ENCODE measurements at places on chromosomes 3 and 15.

DNA sequence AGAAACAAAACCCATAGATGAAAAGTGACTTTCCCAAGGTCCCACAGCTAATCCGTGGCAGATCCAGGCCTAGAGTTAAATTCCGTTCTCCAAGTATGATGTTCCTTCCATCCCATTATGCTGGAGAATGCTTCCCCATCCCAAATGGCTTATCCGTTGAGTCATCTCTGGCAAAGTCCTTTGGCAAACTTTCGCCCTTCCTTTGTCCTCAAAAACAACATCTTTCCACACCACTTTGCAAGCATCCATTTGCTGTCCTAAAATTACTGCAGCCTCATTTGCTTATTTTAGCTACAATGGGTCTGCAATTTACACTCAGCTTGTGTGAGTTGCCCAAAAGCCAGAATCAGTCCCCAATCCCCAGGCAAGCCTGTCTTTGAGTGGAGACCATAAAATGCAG lies 304.0 kb upstream of the TLE3 start:
- DNase-seq = no peak

- DNase-seq = no peak
Measured at GRCh38 chr3:165820671-165821123, 16.5 kb downstream of the BCHE start.

DNA sequence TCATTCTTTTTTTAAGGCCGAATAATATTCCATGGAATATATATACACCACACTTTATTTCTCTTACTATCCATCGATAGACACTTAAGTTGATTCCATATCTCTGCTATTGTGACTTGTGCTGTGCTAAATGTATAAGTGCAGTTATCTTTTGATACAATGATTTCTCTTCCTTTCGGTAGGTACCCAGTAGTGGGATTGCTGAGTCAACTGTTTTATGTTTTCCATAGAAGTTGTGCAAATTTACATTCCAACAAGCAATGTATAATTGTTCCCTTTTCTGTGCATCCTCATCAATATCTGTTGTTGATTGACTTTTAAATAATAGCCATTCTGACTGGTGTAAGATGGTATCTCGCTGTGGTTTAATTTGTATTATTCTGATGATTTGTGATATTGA lies 81.0 kb downstream of the STXBP5L start:
- DNase-seq = no peak

GRCh38 chr3:97817965-97818364 lies 3.8 kb upstream of the CRYBG3 start:
- DNase-seq = no peak

DNA sequence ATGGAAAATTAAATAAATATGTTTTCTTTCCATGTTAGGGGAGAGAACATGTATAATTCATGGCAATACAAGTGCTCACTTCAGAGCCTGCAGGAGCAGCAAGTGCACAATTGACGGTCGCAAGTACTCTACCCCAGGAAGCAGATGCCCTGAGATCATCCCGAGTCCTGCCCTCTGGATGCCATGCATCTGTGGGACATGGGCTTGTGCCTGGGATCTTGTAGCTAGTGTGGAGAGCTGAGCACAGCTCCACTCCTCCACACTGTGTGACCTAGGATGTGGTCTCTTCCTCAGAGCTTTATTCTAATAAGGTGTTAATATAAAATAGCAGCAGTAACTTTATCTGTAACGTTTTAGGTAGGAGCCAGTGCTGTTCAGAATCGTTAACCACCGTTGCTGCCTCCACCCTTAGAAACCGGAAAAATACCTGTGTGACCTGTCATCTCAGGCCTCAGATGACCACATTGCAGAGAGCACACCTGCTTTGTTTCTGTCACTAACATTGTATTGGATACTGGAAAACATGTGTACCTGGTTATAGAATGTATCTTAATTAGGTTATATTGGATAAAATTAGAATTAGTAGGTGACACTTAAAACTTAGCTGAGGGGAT lies 105.0 kb upstream of the GOLGA6L6 start:
- no peak for DNase-seq

- DNase-seq = no peak
Measured at GRCh38 chr3:196942915-196943277, 568 bp upstream of the NCBP2 start.

DNA sequence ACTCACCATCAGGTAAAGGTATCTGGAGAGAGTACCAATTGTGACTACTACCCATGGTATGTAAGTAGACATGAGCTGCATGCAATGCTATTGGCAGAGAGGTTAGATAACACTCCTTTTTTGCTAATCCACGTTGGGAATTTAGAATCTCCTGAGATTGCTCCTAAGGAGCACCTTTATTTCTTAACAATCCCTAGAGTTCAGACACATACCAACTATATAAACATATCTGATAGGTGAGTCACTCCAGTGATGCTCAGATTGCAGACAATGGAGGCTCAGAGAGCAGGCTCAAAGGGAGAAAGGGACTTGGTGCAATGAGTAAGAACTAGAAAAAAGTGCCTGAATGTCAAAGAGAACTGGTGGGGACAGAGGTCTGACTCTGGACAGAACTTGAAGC lies 47.0 kb upstream of the LRRFIP2 start:
- no peak for DNase-seq

GRCh38 chr3:43154980-43155379 lies 49.1 kb upstream of the POMGNT2 start:
- no peak for DNase-seq

DNA sequence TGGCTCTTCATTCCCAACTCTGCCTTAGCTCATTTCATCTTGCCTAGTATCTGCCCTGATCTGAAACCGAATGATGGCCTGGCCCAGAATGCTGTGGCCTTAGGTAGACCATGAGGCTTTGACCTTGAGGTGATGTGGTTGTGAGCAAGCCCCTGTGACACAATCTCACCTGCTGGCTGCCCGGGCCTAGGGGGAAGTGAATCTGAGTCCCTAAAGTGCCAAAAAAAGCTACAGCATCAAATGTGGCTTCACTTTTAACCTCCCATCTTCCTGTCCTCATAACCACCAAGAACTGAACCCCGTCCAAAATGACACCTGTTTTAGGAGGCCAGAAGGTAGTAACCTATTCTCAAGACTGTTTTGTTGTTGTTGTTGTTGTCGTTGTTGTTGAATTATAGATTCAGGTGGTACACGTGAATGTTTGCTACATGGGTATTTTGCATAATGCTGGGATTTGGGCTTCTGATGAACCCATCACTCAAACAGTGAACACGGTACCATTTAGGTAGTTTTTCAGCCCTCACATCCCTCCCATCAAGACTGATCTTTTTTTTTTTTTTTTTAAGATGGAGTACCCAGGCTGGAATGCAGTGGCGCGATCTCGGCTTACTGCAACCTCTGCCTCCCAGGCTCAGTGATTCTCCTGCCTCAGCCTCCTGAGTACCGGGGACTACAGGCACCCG lies 54.6 kb downstream of the MCCC1 start:
- no peak for DNase-seq

GRCh38 chr3:149816986-149817385 lies 4.0 kb downstream of the RNF13 start:
- no peak for DNase-seq

DNA sequence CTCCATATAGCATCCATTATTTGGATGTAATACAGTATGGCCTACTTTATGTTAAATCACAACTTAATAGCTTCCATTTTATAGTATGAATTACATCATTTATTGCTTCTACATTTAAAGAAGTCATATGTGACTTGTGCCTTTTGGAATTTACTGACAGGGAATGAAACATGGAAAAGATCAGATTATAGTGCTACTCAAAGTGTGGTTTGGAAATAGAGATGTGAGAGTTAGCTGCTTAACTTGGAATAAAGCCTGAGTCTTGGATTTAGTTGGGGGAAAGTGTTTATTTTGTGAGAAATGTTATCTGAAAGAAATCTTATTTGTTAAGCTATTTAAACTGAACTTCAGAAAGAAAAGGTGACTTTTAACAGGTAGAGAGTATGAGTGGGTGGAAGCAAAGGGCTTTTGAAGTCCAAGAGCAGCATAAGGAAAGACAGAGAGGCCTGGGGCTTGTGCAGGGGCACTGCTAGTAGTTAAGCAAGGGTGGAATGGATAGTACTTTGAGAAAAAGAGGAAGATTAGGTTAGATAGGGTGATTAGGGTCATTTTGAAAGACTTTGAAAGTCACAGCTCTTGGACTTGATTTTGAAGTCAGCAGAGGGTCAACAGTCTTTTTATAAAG lies 60.5 kb downstream of the SLMAP start:
- no peak for DNase-seq

- no peak for DNase-seq
Measured at GRCh38 chr3:106212665-106213222, 343.9 kb upstream of the CBLB start.

GRCh38 chr3:11226042-11226370 lies 46.2 kb upstream of the ATG7 start:
- DNase-seq = no peak

GRCh38 chr3:113258361-113258760 lies 47.0 kb downstream of the BOC start:
- DNase-seq = no peak

DNA sequence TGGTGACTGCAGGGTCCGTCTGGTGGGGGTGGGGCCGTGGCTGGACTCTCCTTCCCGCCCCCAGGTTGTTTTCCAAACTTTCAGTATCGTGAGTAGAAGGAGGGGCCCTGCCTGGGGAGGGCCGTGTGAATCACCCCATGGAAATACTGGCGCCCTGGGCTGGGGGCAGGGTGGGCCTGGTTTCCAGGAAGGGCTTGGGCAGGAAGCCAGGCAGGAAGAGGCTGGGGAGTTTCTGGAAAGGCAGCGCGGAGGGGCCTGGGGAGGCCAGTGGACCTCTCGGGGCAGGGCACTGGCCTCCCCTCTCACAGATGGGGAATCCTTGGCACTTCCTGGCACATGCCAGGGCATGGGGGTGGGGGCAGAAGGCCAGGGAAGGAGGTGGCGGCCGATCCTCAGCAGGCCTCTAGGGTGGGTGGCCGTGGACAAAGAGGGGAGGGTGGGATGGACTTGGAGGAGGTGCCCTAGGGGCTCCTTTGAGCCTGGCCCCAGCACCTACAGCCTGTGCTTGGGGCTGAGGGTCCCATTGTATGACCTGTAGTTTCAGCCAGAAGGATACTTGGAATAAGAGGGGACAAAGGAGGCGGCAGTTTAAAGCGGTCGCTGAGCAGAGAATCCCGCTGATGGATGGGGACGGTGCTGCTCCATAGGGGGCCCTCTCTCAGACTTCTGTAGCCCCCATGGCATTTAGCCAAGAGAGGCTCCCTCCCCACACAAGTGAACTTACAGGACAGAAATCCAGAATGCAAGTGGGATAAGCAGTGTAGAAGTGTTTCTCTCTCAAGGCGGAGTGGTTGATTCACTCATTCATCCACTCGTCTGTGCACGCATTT lies 56.5 kb upstream of the GATA2 start:
- no peak for DNase-seq

GRCh38 chr3:7999384-7999783 lies 502.2 kb upstream of the LMCD1 start:
- no peak for DNase-seq

- DNase-seq = no peak
Measured at GRCh38 chr3:64493149-64493548, 194.7 kb downstream of the ADAMTS9 start.

- no peak for DNase-seq
Measured at GRCh38 chr3:159779883-159780282, 208.8 kb upstream of the IL12A start.

- DNase-seq = no peak
Measured at GRCh38 chr3:98754483-98754882, 8.7 kb upstream of the ST3GAL6 start.

DNA sequence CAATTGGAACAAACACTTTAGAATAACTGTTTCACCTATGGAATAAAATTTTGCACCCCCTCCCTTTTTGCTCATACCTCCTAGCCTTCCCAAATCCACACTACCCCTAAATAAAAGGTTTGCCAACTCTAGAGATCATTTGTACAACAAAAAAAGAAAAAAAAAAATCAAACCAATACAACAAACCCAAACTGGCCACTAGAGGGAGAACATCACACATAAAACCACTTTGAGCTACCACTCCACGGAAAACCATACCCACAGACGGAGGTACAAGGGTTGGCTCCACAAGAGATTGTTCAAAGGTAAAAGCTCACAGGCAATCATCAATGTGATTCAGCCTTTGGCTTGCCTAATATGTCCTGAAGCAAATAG lies 47.6 kb downstream of the SETMAR start:
- DNase-seq = peak; percentile 11

DNA sequence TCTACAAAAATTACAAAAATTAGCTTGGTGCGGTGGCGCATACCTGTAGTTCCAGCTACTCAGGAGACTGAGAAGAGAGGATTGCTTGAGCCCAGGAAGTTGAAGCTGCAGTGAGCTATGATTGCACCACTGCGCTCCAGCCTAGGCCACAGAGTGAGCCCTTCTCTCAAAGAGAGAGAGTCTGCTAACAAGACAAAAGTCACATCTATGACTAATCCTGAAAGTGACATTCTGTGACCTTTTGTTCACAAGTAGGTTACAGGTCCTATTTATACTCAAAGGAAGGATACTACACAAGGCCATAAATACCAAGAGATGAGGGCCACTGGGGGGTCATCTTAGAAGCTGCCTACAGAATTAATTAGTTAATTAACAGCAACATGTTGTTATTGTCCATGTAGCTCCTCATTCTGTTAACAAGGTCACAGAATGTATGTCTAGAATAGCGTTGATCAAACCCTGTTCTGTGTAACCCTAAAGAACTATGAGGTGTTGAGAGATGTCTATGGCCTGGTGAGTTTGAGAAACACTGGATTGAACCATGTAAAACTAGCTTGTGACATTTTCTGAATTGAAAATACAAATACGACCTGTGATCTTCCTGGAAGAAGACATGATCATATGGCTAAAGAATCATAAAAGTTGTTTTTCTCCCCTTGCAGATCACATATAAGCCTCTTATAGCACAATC lies 97.0 kb downstream of the SAMMSON start:
- no peak for DNase-seq

DNA sequence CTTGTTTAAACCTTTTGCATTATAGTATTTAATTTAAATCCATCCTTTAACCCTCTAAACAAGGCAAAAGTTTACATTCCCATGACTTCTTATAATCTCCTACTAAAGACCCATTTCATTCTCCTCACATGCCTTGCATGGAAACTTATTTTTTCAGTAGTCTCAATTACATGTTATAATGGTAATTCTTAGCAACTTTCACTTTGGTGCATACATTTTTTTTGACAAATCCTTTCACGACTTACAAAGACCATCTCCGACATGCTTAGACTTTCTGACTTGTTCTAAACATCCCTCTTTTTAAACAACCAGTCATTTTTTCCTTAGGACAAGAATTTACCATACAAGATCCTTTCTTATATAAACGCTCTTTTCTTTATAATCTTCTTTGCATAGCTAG lies 615.4 kb upstream of the GBE1 start:
- DNase-seq = no peak

GRCh38 chr3:13884851-13885703 lies 5.2 kb upstream of the WNT7A start:
- DNase-seq = no peak

GRCh38 chr3:64496786-64497490 lies 190.9 kb downstream of the ADAMTS9 start:
- no peak for DNase-seq

GRCh38 chr3:129554356-129555152 lies 11.6 kb downstream of the H1-8 start:
- DNase-seq = no peak

GRCh38 chr15:74406992-74407705 lies 26.6 kb downstream of the SEMA7A start:
- no peak for DNase-seq

- DNase-seq = no peak
Measured at GRCh38 chr15:48627260-48627940, 18.1 kb downstream of the FBN1 start.

Measured in stimulated activated CD8-positive, alpha-beta memory T cell treated with anti-CD3 and anti-CD28 coated beads, Interleukin-4, amount 100 ng/mL, for 4 hours (primary cell).